ENCODE measurements at places on chromosomes 1 and 21.
A peak's percentile ranks its signal among the peaks of the same experiment; 100 is the strongest.

- DNase-seq: no peak
Measured at GRCh38 chr1:8419861-8420260, 101.9 kb downstream of the SLC45A1 start.

DNA sequence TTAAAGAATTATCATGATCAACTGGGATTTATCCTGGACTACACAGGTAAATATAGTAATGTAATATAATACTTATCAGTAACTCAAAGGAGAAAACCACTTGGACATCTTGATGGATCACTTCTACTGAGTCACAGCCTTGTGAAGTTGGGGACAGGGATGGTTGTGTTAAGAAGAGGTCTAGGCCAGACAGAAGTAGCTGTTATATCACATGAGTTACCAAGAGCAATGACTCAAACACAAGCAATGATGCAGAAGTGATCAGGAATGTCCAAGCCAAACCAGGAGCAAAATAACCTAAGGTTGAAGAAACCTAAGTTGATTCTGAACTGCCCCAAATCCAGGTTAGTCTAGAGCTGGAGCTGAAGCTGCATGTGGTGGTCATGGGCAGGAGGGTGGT is 424.5 kb upstream of the DAB1 start:
- no peak for DNase-seq

- no peak for DNase-seq
Measured at GRCh38 chr1:206102292-206102936, 14.8 kb downstream of the AVPR1B start.

GRCh38 chr1:169550294-169550693 is 36.0 kb downstream of the F5 start:
- DNase-seq: peak; percentile 48

DNA sequence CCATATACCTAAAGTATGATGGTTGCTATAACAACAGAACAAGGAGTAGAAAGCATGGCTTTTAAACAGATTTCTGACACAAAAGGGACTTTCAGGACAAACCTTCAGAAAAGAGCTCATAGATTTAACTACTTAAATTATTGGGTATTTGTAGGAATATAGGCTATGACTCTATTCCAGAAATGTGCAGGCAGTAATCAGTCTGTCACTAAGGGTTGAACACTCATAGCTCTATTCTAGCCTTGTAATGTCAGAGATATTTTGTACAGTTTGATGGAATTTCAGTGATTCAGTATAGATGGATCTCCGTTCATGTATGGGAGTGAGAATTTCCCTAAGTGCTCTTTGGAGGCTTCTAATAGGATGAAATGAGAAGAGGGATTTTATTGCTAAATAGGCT is 82.8 kb downstream of the EXTL2 start:
- DNase-seq: no peak

DNA sequence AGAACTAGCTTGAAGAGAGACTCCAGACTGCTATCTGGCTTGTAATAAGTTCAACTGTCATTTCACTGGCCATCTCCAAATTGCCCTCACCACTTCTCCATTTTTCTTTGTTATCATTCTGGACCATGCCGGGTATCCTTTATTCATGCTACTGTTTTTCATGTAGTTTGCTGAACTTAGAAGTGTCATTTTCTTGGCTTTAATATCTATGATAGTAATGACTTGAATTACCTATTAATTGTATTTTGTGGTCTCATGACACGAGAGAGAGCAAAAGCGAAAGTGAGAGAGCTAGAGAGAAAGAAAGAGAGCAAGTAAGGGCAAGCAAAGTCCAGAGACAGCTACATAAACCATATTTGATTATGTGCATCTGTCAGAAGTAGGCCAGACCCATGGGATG is 184.9 kb upstream of the ATP1B1 start:
- no peak for DNase-seq

DNA sequence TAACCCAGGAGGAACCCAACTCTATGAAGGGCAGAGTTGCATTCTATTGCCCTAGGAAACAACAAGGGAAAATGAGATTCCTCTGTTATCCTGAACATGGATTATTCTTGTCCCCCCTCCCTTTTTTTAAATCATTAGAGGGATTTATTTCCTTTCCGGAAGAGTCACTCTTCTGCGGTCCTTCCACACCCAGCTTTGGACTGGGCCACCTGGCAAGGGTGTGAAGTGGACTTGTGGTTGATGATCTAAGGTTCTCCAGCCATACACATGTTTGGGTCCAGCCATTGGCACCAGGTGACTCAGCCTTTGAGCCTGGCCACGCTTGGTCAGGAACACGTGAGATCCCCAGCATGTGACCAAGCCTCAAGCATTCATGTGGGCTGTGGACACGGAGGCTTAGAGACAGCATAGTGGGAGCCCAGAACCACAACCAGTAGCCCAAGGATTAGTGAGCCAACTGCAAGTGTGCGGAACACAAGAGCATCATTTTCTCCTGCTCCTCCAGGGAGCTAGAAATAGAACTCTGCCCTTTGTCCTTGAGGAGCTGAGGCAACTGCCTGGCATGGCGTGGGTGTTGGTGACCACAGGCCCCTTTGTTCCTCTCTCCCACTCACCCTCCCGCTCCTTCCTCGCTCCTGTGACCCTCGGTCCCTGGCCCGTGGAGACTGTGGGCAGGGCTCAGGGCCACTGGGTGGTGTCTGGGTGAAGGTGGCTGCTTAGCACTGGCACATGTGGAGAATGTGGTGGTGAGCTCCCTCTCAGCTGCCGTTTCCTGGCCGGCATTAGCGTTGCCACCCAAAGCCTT is 50.1 kb downstream of the NENF start:
- no peak for DNase-seq

DNA sequence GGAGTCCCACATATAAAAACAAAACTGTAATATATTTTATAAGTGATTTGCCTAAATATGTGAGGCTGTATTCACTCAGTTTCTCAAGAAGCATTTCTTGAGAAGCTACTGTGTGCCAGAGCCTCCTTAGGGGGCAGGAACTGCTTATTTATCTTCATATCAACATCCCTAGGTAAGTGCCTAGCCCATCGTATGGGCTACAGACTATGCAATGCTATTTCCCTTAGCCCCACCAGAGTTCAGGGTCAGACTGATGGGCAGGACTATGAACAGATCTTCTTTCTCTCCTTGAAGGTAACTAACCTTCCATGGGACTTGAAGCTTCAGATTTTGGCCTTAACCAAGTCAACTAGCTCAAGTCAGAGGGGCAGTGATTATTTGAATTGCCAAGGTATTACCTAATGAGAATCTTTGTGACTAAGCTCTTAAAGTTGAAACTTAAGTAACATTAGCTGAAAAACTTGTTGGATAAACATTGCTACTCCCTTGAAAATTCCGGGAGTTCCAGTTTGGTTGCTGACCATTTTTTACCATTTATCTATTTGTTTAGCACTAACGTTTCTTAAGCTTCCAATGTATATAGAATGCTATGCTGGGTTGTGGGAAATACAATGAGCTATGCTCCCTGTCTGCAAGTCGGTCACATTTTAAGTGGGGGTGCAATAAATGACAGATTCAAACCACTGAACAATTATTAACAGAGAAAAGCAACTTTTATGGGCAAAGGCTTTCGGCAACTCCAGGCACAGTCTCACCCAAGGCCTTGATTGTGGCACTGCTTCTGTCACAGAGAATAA is 85.2 kb downstream of the GPR88 start:
- DNase-seq: no peak
